NCI-H1694 (cell line): ENCODE measurements at places on chromosomes 16 and 17.
A peak's percentile ranks its signal among the peaks of the same experiment; 100 is the strongest.

- DNase-seq = no peak
These were observed 8.2 kb downstream of the CAPN15 start for GRCh38 chr16:535446-536405.

DNA sequence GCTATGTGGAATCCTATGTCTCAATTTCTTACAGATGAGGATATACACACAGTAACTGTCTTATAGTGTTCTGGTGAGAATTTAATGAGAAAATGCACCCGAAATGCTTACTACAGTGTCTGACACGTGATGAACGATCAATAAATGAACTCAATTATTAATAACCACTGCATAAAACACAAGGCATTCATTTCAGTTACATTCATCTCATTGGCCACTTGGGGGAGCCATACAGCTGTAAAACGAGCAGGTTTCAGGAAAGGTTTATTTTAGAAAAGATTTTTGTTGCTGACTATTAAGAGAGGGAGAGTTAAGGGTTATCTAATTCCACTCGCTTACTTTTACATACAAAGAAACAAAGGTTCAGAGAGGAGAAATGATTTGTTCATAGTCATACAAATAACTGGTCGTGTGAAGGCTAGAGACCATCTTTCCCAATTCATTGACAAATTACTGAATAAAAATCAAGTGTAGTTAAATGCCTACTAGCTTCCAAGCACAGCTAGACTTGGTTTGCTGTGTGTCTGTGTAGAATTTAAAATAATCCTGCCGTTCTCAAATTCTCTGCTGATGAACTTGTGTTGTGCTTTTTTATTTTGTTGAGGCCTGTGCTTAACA lies 160.1 kb downstream of the MAP2K4 start:
- DNase-seq = peak; percentile 30

- no peak for DNase-seq
These were observed 3.6 kb upstream of the HS3ST3B1 start for GRCh38 chr17:14297161-14297851.

GRCh38 chr16:83934684-83934977 lies 18.4 kb upstream of the OSGIN1 start:
- DNase-seq = no peak

DNA sequence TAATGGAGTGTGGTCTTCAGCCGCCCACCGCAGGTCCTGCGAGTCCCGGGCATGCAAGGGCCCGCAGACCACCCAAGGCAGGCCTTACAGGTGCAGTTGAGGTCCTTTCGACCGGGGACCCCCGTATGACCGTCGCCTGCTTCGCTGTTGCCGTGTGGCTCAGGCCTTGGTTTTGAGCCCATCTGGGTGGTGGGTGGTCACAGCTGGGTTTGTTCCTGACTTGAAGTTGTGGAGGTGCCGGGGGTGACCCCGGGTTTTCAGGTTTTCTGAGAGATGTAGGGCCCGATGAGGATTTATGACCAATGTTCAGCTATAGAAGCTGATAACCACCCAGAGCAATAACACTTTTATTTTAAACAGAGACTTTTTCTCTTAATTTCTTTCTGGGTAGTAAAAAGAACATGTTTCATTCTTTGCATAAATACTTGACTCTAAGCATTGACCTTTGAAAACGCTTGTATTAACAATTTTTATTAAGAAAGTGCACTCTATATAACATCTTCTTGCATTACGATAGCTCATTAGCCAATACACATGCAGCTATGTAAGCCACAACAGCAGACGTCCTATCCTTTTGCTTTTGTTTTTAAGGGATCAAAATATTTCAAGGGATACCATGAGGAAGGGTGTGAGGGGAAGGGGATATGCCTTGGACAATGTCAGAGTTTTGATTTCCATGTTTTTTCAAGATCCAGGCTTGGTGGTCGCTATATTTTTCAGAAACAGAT lies 1.9 kb downstream of the FOXL1 start:
- no peak for DNase-seq

- no peak for DNase-seq
These were observed 3.5 kb downstream of the CLTC start for GRCh38 chr17:59623151-59623550.

- DNase-seq = no peak
These were observed 19.4 kb upstream of the JPH3 start for GRCh38 chr16:87582966-87583325.

DNA sequence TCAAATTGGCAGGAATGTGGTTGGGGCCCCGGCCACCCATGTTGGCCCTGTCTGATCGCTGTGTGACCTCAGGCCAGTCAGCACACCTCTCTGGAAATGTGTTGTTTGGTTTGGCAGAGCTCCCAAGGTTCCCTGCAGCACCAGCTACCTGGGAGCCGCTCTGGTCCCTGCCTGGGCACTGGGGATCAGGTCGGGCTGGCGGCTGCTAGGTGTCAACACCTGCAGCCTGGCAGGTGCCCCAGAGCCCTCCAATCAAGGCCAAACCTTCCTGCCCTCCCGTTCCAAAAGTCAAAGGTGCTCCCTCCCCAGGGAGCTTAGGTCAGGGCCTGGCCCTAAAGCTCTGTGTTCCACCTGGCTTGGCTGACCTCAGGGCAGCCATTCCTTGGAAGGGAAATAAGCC lies 55.9 kb downstream of the ZDHHC7 start:
- no peak for DNase-seq

- DNase-seq = peak; percentile 59
These were observed 18.8 kb downstream of the BCL7C start for GRCh38 chr16:30874821-30875717.

DNA sequence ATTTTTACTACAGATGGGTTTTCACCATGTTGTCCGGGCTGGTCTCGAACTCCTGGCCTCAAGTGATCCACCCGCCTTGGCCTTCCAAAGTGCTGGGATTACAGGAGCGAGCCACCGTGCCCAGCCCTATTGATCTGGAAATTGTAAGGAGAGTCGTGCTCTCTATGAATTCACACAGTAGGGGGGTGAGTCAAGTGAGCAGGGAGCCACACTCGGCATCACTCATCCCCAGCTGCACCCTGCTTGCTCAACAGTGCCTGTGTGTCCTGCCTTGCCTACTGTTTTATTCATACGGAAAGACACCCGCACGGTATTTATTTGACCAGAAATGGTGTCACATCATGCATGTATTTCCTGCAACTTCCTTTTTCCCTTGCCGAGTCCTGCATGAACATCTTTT lies 157.2 kb upstream of the FOXF1 start:
- no peak for DNase-seq
